NCI-H1105 treated with DMSO at 0.1 percent for 48 hours (cell line): ENCODE measurements at places on chromosomes 7 and 10.

- no peak for DNase-seq
Measured at GRCh38 chr10:86265236-86265894, 101.2 kb downstream of the GRID1 start.

DNA sequence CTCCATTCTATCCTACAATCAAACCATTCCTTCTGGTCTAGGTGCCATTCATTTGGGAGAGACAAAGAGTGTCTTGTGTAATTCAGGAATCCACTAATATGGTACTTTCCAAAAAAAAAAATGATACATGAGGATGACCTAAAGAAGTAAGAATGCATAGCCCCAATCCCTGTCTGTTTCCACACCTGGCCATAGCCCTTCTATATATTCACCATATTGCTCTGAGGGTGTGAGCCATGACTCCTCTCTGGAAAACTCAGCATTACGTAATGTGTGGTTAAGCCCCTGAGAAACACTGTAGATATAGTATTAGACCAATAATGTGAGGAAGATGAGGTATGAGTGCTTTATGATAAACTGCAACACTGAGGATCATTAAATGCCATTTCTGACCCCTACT, 592.7 kb downstream of the INHBA start:
- DNase-seq, result no peak

GRCh38 chr10:96374004-96374403, 15.2 kb upstream of the OPALIN start:
- DNase-seq, result no peak

DNA sequence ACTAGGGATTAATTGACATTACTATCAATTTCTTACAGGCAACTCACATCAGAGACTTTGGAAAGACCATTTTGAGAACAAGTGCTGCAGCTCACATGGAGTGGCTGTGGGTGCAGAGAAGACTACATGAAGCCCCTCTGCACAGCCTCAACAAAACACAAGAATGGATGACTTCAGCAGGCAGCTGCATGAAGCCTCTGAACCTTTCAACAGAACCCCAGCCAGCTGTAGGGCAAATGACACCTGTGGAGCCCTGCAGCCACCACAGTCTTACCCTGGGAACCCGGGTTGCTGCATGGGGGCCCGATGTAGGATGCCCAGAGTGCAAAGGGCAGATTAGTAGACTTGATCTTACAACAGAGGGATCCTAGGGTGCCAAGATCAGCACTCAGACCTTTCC, 62.0 kb upstream of the CAMK2B start:
- no peak for DNase-seq

DNA sequence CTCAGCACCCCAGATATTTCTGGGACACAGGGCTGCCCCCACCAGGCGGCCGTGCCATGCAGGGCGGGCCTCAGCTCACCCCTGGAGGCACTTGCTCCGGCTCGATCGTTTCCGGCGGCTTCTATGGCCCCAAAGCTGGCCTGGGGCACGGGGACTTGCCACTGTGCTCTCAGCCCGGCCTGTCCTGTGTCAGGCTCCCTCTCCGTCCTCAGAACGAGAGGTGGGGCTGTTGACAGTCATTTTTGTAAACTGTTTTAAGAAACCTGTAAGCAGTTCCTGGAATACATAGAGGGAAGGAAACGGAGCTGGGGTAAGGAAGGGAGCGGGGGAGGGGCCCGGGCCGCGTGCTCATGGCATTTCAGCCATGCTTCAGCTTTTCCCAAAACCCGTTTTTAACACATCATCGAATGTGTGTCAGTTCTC, 30.7 kb upstream of the PRKAR1B start:
- DNase-seq, result no peak

GRCh38 chr7:140229591-140230515, 53.1 kb upstream of the KDM7A start:
- DNase-seq, result no peak

DNA sequence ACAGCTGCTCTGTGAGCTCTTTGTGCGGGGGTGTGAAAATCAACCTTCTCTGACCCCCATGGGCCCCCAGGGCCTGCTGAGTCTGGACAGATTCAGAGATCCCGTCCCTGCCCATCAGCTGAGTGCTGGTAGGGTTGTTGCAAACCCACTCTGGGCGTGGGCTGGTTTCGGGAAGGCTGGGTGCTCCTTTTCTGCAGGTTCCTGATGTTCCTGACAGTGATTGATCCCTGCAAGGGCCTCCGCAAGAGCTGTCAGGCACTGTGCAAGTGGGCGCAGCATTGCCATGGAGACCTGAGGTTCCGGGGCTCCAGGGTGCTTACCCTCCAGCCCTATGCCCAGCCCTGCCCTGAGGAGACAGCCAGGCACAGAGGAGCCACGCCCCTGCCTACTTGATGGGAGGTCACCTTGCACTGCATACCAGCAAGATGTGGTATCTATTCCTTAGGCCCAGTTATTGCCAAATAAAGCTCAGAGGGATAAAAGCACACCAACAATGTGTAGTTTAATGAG, 44.3 kb upstream of the INPP5A start:
- DNase-seq, result no peak

GRCh38 chr10:104351061-104351702, 2.5 kb upstream of the CFAP58 start:
- DNase-seq, result no peak
